ENCODE measurements at places on chromosomes 3 and 15. TPM values are rescaled to one million over a fixed set of nuclear protein-coding genes. Genes with fewer than 3 reads are reported as not detected.

- peak; percentile 55 for DNase-seq
These were observed 182.2 kb upstream of the IL12A start for GRCh38 chr3:159806412-159806811.

The PDZRN3 gene
- 48.9 TPM for total RNA-seq

The ALDH1L1 gene
- 29.0 TPM for total RNA-seq

- DNase-seq, result no peak
These were observed 11.7 kb upstream of the RARRES1 start for GRCh38 chr3:158743664-158744566.

- DNase-seq, result no peak
These were observed 216.2 kb downstream of the ABHD5 start for GRCh38 chr3:43906849-43907507.

DNA sequence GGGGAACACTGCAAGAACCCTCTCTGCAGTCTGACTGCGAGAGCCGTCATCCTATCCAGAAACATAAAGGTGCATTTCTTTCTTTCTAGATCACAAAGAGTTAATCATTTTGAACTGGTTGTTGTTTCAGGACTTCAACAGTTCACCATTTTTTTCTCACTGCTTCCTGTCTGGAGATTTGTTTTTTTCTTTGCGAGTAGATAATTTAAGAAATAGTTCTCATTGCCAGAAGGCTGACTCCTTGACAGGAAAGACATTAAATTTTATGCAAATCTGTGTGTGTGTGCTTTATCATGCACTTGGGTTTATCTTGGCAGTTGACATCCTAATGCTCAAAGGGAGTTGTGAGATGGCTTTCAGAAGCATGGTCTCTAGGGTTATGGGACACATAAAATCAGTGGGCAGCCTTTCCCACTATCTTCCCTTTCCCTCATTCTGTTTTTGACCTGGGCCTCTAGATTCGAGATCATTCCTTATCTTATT is 123.5 kb upstream of the TBL1XR1 start:
- no peak for DNase-seq

DNA sequence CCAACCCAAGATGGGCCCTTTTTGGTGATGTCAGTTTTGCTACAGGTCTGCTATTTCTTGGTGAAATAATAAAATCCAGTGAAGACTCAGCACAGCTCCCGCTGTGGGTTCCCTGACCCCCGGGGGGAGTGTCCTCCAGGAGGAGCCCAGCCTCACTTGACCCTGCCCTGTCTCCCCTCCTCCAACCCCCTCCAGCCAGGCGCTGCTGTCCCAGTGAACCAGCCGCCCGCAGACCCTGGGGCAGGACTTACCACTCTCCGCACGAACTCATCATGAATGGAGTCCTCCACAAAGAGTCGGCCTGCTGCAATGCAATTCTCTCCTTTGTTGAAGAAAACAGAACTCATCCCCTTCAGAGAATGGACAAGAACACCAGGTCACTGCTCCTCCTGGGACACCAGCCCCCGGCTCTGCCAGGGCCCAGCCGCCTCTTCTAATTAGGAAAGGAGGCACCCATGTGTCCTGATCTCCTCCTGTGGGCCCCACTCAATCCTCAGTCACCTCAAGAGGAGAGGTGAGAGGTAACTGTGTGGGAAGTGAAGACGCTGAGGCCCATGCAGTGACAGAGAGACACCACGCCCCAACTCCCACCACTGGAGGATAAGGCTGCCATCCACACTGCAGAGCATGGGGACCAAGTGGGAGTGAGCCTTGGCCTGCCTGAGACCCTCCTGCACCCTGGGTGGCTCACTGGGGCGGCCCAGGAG is 28.8 kb upstream of the SLC41A3 start:
- DNase-seq, result no peak

The EXD1 gene
- total RNA-seq, result not detected

DNA sequence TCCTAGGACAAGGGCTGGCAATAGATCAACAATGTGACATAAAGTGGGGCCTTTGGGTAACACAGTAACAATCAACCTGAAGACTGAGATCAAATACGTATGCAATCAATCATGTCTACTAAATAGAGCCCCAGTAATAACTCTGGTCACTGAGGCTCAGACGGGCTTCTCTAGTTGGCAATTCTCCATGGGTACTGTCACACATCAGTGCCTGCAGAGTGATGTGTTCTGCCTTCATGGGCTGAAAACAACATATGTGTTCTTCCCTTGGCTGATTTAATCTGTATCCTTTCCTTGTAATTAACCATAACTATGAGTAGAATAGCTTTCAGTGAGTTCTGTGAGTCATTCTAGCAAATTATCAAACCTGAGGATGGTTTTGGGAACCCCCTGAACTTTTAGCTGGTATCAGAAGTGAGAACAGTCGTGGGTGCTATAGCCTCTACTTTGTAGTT is 113.6 kb downstream of the TMCO5A start:
- DNase-seq, result no peak

The PEX5L gene
- not detected for total RNA-seq

DNA sequence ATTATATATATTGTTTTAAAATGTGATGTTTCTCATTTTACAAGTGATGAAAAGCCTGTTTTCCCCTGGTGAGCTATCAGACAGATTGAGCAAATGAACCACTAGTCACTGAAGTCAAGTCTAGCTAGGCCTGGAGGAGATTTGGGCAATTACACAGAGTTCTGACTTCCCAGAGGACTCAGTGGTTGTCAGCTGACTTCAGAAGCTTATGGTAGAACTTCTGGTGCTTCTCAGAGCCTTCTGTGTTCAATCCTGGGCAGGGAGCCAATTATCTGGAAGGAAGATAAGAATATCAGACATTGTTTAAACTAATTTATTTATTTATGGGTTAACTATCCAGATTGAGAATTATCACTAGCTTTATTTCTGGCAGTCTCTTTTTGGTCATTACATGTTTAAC is 37.7 kb upstream of the NAALADL2 start:
- no peak for DNase-seq

DNA sequence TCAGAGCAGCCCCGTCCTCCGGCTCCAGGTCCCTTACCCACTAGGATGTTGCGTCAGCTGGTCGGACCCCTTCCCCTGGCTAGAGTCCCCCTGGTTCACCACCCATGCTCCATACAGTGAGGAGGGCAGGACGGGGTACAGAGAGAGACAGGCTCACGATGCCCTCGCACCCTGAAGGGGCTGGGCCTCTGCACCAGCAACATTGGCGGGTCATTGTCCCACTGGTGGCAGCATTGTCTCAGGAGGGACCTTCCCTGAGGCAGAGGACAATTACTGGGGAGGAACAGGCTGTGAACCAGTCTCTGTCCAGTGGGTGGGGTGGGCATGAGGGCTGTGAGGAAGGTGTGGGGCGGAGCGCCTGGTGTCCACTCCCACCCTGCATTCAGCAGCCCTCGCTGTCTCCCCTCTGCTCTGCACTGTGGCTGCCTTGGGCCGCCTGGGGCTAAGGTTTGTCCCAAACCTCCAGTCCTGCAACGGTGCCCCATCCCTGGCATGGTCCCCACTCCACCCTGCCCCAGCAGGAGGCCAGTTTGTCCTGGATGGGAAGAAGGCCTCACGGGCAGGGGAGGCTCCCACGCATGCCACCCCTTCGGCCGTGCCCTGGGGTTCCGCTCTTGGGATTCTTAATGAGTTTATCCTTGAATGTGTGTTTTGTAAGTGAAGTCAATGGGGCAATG is 48.0 kb upstream of the KLF13 start:
- peak; percentile 3 for DNase-seq

DNA sequence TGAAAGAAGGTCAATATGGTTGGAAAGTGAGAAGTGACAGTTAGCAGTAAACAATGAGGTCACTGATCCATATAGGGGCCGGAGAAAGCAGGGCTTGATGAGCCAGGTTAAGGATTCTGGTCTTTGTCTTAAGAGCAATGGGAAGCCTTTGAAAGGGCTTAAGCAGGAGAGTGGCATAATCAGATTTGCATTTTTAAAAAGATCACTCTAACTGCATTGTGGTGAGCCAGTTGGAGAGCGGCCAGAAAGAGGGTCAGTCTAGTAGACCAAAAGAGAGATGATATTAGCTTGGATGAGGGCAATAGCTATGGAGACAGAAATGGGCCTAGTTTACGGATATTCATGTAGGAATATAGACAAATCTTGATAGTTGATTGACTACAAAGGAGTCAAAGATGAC is 46.6 kb downstream of the CPNE4 start:
- DNase-seq, result no peak

DNA sequence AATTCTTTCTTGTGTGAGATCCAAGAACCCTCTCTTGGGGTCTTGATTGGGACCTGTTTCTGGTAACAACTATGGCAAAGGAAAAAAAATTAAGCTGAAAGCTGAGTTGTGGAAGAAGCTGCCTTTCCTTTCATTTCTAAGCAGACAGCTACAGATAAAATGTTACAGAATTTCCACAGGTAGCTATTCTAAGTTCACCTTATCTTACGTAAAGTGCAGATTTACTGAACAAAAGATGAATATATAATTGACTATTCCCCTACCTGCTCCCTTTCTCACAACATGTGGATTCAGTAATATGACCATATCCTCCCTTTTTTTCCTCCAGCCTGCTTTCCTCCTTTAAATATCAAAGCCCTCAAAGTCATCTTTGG is 36.6 kb downstream of the CLEC3B start:
- DNase-seq, result no peak

The AGBL1 gene
- 0.02 TPM for total RNA-seq

DNA sequence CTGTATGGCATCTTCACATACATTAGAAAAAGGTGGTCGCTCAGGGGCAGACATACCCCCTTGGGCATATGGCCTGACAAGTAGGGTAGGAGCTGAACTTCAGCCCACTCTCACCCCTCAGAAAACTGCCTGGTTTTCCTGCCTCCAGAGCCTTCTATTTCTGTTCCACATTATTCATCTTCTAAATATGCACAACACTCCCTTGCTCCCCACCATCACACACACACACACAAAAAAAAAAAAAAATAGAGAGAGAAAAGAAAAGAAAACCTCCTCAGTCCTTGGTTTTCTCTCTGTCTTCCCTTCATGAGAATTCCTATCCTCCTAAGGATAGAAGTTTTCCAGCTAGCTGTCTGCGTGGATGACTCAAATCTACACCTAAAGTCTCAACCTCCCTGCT is 5.6 kb upstream of the ROPN1 start:
- no peak for DNase-seq

DNA sequence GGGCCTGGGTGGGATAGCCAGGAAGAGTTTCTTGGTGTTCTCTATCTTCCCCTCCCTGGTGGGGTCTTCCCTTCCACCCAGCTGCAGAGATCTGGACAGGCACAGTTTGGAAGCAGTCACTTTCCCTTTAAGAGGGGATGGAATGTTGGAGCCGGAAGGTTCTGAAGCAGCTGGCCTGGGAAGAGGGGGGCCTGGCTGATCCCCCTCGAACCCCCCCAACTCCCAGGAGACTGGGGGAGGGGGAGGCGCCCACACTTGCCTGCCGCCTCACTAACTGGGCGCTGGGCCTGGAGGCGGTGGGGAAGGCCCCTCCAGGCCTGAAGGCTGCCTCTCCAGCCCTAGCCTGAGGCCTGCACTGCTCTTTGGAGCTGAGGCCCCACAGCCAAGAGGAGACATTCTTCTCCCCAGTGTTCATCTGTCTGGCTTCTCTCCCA is 1.4 kb downstream of the DVL3 start:
- peak; percentile 72 for DNase-seq

The LRRN1 gene
- 0.33 TPM for total RNA-seq

DNA sequence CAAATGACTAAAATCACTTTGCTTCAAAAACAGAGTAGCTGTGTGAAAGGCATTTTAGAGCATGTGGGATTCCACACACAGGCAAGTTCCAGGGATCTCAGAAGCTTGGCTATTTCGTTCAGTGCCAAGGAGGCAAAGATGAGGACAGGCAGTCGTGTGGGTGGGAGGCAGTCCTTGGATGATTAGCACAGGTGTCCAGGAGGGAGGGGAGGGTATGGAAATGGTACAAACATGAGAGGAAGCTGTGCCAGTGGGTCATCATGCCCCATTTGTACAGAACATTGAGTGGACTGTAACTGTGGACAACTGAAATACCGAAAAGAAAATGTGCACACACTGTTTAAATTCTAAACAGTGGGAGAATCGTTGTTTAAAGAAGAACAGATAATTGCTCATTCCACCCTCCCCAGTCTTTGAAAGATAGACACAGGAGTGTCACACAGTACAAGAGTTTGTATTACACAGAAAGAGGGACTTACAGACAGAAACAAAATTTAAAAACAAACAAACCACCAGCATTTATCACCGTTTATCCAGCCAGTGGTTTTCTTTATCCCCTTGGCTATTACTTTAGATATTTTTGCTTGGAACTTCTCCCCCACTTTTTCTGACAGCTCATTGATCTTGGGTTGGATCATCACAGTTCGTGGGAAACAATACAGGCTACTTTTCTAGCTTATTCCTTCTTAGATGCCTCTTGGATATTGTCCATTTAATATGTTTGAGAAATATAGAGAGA is 122.9 kb downstream of the GREM1 start:
- no peak for DNase-seq

- no peak for DNase-seq
These were observed 68.1 kb downstream of the USF3 start for GRCh38 chr3:113628316-113628715.

DNA sequence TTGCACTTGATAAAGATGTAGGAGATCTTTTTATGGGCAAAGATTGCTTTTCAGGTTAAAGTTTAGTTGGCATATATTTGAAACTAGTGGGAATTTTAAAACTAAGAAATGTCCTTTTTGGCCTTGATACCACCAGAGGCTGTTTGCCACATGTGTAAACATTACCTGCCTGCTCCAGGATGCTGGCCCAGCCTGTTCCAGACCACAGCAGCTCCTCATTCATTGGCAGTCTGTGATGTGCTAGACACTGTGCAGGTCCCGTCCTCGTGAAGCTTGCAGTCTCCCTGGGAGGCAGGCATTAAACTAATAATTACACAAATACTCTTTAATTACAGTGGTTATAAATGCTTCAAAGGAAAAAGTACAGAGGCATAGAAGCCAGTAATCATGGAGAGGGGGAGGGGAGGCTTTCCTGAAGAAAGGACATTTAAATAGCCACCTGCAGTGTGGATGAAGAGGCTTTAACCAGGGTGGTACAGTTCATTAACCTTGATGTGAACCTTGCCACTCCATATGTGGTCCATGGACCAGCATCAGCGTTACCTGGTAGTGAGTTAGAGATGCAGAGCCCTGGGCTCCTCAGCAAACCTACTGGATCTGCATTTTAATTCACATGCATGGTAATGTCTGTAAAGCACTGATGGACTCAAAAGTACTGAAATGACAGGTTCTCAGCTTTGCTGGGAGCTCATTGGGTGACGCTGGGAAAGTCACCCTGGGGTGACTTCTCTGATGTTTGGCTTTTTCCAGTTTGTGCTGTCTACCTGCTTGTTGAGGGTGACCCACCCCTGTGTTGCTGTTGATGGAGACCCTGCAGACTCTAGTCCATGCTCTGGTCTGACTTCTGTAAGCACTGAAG is 5.3 kb downstream of the ZNF710 start:
- DNase-seq, result no peak

The CA12 gene
- total RNA-seq, result 0.20 TPM

- no peak for DNase-seq
These were observed 3.8 kb upstream of the GABPB1 start for GRCh38 chr15:50358845-50359244.

DNA sequence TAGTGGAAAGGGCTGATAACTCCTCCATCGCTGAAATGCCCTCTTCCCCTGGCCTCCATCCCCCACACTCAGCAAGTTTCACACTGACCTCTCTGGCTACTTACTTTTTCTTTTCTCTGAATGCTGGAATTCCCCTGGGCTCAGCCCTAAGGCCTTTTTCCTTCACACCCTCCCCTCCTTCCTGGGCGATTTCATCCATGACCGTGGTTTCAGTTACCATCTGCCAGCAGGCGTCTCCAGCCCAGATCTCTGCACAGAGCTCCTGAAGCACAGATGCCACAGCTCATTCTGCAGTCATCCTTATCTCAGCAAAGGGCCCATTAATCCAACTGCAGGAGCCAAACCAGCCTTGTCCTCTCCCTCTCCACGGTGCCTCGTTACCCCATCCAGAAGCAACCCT is 114.0 kb downstream of the RFTN1 start:
- DNase-seq, result peak; percentile 47

The LOXL1 gene
- total RNA-seq, result 49.6 TPM
